ENCODE measurements at places on chromosomes 1 and 21.

- DNase-seq: peak; percentile 42
These were observed 328.4 kb downstream of the ZP4 start for GRCh38 chr1:237562242-237562823.

- DNase-seq: no peak
These were observed 2.8 kb downstream of the MYOM3 start for GRCh38 chr1:24109166-24109483.

- no peak for DNase-seq
These were observed 59.9 kb downstream of the WNT9A start for GRCh38 chr1:227887697-227888403.

DNA sequence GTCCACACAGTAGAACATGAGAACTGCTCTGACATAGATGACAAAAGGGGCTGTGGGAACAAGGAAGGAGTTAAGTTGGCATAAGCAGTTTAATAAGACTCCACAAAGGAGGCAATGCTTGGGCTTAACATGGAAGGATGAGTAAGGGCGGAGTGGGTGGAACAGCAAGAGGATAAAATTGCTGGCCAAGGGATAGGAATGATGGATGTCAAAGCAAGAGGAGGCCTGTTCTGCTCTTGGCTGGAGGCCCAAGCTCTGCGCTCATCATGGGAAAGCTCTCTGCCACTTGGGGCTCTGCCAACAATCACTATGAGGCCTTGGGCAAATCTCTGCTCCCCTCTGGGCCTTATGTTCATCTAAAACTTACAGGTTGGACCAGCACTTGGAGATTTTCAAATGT lies 98.3 kb upstream of the CAMK1G start:
- DNase-seq: peak; percentile 21

DNA sequence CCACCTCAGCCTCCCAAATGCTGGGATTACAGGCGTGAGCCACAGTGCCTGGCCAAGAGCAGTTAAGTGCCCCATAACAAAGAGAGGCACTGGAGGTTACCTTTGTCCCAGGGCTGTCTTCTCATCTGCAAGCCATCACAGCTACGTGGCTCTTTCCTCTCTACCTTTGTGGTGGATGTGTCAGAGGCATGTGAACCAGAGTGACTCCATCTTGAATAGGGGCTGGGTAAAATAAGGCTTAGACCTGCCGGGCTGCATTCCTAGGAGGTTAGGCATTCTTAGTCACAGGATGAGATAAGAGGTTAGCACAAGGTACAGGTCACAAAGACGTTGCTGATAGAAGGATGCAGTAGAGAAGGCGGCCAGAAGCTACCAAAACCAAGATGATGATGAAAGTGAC lies 59.4 kb upstream of the POU2F1 start:
- no peak for DNase-seq

GRCh38 chr1:204888294-204888693 lies 17.6 kb downstream of the NFASC start:
- DNase-seq: no peak

DNA sequence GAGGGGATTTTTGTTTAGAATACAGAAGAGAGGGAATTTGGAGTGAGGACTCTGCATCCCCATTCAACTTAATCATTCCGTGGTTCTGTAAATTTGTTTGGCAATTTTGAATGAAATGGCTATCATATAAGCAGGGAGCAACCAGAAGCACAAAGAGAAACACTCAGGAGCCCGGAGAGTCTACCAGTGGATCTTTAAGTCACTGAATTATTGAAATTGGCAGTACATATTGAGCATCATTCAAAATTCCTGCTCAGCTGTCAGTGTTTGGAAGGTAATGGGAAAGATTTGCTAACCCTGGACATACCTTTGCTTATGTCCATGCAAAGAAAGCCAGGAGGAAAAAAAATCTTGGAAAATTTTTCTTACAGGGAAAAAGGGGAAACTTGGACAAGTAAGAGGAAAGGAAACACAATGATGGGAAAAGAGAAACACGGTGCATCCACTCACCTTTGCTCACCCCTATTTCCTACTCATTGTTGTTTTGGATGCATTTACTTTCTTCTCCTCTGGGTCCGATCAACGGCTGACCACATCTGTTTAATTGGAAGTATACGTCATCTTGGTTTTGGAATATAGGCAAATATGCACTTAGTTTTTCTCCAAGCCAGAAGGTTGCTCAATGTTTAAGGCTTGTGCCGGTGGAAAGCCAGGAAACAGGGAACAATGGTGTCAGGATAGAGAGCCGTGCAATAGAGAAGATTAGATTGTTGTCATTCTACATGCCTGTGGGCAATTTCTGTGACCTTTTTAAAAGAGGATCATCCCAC lies 243.0 kb upstream of the LYPLAL1 start:
- peak; percentile 31 for DNase-seq

GRCh38 chr1:161492827-161493226 lies 12.4 kb upstream of the FCGR2A start:
- DNase-seq: no peak

DNA sequence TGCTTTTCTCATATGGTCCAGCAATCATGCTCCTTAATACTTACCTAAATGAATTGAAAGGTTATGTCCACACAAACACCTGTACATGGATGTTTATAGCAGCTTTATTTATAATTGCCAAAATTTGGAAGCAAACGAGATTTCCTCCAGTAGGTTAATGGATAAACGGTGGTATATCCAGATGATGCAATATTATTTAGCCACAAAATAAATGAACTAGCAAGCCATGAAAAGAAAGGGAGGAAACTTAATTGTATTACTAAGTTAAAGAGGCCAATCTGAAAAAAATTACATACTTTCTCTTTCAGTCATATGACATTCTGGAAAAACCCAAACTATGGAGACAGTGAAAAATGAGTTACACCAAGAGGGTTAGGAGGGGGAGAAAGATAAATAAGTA lies 76.3 kb upstream of the LRRC7 start:
- DNase-seq: no peak

DNA sequence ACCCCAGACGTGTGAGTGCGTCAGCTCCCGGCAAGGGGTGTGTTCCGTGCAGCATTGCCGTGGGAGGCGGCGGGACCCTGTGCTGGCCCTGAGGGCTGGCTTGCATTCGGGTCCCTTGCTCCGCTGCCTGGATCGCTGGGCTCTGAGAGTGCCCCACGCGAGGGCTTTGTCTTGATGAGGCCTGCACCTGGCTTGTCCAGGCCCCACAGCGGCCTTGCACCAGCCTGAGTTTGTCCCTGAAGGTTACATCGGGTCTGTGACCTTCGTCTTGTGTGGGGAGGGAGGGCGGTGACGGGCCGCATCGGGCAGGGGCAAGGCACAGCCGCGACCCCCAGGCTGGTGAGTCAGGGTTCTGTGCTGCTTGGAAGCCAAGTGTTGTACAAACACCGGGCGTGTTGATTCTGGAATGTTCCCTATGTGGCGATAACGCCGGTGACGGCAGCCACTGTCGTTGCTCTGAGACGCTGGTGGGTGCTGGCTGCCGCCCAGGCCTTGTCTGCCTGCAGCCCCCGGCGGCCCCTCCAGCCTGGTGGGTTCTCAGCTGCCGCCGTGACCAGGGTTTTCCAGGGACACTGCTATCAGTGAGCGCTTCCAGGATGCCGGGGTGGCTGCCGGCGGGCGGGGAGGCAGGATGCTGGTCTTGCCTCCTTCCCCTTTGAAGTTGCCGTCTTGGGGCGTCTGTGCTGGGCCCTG lies 42.9 kb downstream of the SLX9 start:
- DNase-seq: no peak

DNA sequence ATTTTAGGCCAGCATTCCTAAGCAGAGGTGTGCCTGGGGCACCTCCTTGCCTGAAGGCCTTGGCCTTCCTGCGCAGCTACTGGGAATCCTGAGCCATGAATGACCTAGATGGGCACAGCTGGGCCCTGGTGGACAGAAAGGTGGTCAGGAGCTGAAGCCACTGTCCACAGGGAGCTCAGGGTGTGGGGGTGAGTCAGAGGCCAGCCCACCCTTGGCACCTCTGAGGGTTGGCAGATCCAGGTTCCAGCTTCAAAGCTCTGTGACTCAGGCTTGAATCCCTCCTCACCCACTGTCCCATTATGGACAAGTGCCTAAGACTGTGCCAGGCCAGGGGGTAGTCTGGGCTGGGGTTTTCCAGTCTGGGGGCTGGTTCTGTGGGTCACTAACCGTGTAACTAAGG lies 6.4 kb upstream of the EDN2 start:
- no peak for DNase-seq

- no peak for DNase-seq
These were observed 18.1 kb downstream of the CAMTA1 start for GRCh38 chr1:6803357-6803756.

Measured in fibroblast of skin of left quadriceps (primary cell).